Stimulated activated CD8-positive, alpha-beta memory T cell treated with anti-CD3 and anti-CD28 coated beads, Interleukin-4, amount 100 ng/mL, for 48 hours (primary cell): ENCODE measurements at places on chromosomes 13 and 19.

DNA sequence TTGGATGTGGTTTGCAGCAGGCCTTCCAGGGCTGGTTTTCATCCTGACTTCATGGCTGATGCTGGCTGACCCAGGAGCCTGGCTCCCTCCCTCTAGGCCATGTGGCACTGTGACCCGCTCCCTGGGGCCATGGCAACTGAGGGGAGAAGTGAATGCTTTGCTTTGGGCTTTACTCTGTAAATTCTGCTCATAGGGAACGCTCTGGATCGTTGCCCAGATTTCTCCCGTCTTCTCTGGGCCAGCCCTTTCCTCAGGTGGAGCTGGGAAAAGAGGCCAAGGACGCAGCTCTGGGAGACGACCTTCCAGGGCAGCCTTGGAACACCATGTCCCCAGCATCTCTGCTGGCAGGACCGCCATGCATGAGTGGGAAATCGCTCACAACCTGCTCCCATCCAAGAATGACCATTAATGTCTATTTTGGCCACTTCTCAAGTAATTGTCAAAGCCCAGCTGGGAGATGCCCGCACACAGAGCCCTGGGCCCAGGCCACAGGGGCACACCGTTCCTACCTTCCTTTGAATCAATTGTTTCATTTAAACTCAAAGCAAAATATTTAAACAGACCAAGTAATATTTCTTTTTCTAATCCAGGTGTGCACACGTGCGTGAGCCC is 321.8 kb downstream of the TEX29 start:
- DNase-seq = no peak

DNA sequence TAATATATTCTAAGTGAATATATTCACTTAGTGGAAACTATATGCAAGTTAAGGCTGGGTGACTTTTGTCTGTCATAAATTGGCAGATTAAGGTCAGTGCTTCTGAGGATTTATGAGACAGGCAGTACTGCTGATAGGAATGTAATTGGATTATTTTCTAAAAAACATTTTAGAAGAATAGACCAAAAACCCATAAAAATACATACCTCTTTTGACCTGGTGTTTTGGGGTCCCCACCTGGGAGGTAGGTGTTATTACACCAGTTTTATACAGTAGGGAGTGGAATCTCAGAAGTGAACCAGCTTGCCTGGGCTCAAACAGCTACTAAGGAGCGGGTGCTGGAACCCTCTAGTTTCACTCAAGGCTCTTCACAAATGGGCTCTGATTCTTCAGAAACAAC is 25.3 kb downstream of the COG3 start:
- no peak for DNase-seq

DNA sequence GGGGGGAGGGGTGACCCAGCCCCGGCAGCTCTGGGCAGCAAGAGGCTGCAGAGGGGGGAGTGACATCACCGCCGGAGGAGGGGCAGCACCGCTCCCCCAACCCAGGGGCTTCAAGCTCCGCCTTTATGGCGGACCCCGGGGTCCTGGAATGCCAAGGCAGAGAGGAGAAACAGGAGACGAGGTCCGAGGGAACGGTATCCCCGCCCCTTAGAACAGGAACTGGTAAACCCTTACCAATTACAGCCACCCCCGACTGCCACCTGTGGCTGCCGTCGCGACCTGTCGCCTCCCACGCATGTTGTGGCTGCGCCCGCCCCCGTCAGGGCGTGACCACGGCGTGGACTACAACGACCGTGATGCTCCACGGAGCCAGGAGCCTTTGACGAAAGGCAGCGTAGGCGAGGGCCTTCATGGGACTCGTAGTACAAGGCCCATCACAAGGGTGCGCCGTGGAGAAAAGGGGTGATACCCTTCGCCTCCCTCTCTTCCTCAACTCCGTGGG is 4.1 kb upstream of the KCNC3 start:
- DNase-seq = peak; percentile 98

DNA sequence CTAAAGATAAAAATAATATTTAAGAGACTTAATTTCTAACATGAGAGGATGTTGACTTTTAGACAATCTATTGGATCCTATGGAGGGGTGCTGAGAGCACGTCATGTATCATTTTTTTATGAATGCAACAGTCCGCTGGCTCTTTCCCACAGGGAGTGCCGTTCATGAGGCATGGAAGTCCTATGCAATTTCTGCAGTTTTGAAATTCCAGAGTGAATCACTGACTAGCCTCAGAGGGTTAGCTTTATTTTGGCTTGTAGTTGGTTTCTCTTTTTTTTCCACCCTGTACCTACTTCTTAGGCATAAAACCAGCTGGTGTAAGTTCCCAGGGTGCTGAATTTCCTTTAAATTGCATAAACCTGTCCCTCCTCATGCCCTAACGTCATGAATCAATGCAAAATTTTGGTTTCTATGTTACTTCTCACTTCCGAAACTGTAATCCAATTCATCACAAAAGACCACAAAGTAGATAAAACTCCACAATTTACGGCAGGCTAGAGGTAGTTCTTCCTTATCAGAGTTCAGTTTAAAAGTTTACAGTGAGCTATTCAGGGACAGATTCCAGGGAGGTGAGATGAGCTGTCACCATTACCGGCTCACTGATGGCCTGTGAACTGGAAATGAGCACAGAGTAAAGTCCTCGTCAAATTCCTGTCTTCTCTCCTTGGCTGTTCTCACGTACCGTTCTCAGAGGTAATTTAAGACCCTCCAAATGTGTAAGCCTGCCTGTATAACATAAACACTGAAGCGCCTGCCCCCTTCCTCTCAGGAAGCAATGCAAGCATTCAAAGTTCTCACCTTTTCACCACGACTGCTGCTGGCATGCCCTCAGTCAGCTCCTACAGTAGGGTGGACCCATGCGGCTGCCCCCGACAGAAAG is 216.6 kb upstream of the SLC10A2 start:
- DNase-seq = no peak

GRCh38 chr13:79512950-79513349 is 32.0 kb downstream of the NDFIP2 start:
- DNase-seq = no peak

GRCh38 chr19:45676851-45677263 is 8.8 kb downstream of the GIPR start:
- DNase-seq = peak; percentile 66
